ENCODE measurements at places on chromosomes 6 and 20.

- DNase-seq: no peak
These were observed 497.8 kb upstream of the ARID1B start for GRCh38 chr6:156279261-156279969.

- DNase-seq: no peak
These were observed 89.2 kb downstream of the TRMT11 start for GRCh38 chr6:126075335-126076071.

DNA sequence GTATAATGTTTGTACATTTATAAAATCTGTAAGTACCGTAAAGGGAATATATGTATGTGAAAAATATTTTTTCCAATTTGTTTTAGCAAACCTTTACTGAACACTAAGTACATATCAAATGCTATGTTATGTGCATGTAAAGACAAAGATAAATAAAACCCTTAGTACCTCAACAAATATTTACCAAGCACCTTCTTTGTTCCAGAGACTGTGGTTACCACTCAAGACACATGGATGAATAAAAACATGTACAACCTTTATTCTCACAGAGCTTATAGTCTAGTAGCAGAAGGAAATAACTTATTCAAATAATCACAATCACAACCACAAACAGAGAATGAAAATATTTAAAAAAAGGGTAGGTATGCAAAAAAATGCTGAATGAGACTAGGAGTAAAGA lies 17.5 kb downstream of the TMX4 start:
- DNase-seq: no peak

- DNase-seq: no peak
These were observed 138.1 kb upstream of the PTCHD4 start for GRCh38 chr6:48249071-48249470.

- no peak for DNase-seq
These were observed 624 bp upstream of the NPEPL1 start for GRCh38 chr20:58691773-58692578.

DNA sequence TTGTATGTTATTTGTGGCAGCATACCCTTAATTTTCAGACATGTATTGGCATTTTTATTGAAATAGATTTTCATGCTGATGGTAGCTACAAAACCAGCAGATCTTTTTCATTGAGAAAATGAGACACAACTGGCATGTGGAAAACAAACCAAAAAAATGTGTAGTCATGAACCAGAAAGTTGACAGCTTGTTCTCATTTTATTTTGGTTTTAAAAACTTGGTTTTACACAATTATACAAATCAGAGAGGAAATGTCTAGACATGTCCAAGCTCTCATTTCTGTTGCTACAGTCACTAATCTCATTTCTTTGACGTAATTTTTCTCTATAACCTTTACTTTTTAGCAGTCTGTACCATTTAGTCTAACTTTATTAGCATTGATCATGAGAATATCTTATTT lies 85.4 kb downstream of the GRIK2 start:
- DNase-seq: no peak

DNA sequence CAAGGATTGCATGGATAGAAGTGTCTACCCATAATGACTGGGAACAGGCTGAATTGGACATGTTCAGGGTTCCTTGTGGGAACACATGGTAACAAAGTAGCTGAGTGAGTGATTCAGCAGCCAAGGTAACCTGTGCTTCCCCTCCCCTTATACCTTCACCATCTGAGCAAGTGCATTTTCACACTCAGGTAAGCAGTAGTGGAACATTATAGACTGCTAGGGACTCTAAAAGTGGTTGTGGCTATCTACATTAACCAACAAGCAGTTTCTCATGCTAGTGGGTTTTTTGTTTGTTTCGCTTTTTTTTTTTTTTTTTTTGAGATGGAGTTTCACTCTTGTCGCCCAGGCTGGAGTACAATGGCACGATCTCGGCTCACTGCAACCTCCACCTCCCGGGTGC lies 41.4 kb downstream of the KIZ start:
- DNase-seq: no peak

GRCh38 chr6:3088446-3088845 lies 20.2 kb downstream of the RIPK1 start:
- DNase-seq: no peak

- no peak for DNase-seq
These were observed 15.7 kb upstream of the LAMA4 start for GRCh38 chr6:112269979-112270566.

- DNase-seq: no peak
These were observed 31.4 kb downstream of the DTNBP1 start for GRCh38 chr6:15631432-15631831.

Data from SK-MEL-5 (cell line).